ENCODE measurements at places on chromosomes 12 and 14.

GRCh38 chr14:24852312-24853060, 197.5 kb downstream of the STXBP6 start:
- H3K27ac ChIP-seq: no peak overlapping the region
- H3K4me1 ChIP-seq: peaks cover 2% of the 10 kb centered on the region
- H3K36me3 ChIP-seq: no peaks in the 10 kb centered on the region
- no peaks in the 10 kb centered on the region for H3K27me3 ChIP-seq
- no peak for DNase-seq

- H3K4me3 ChIP-seq: peak overlapping the region; percentile 10
- no peaks in the 10 kb centered on the region for H3K4me1 ChIP-seq
- DNase-seq: peak; percentile 72
- no peak overlapping the region for H3K27ac ChIP-seq
- peaks cover 36% of the 10 kb centered on the region for H3K27me3 ChIP-seq
- no peaks in the 10 kb centered on the region for H3K36me3 ChIP-seq
Observed at GRCh38 chr12:27975222-27976136, 2.9 kb upstream of the PTHLH start.

DNA sequence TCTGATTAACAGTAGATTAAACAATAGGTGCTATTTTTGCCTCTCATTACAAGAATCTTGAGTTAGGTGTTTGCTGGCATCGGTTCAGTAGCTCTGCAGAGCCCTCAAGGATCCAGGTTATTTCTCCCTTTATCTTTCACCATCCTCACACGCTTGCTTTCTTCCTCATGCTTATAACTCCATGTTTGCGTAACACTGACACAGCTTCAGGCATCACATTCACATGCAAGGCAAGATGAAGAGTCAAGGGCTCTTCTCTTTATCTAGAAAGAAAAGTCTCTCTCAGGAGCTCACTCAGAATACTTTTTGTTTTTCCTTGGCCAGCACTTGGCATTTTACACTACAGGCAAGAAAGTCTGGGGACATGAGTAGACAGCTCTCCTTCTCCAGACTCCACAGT, 24.2 kb upstream of the PTHLH start:
- no peak for DNase-seq
- H3K4me1 ChIP-seq: no peaks in the 10 kb centered on the region
- H3K36me3 ChIP-seq: no peaks in the 10 kb centered on the region
- H3K27ac ChIP-seq: no peak overlapping the region
- H3K4me3 ChIP-seq: no peak overlapping the region

DNA sequence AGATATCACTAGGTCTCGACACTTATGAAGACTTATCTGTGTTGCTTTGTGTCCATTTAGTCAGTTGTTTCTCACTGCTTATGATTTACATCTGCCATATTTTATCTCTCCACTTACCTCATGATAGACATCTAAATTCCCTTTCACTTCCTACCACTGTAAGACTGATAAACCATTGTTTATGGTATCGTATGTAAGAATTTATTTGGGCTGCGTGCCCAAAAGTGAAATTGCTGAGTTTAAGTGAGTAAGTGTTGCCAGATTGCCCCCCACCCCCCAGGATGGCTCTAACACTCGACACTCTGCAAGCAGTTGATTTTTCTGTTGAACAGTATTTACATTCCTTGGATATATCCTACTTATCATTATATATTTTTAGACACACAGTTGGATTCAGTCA, 69.9 kb upstream of the MON2 start:
- H3K36me3 ChIP-seq: no peaks in the 10 kb centered on the region
- no peaks in the 10 kb centered on the region for H3K27me3 ChIP-seq
- no peak overlapping the region for H3K4me3 ChIP-seq
- H3K4me1 ChIP-seq: no peaks in the 10 kb centered on the region
- DNase-seq: no peak

DNA sequence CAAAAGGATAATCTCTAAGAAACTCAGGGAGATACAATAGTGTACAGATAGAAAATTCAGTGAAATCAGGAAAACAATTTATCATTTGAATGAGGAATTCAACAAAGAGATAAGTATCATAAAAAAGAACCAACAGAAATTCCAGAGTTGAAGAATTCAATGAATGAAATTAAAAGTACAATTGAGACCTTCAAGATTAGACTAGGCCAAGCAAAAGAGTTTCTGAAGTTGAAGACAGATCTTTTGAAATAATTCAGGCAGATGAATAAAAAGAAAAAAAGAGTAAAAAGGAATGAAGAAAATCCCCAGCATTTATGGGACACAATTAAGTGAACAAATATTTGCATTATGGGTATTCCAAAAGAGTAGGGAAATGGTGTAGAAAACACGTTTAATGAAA, 412.6 kb downstream of the TMEM121 start:
- no peak for DNase-seq
- no peaks in the 10 kb centered on the region for H3K36me3 ChIP-seq
- H3K27me3 ChIP-seq: no peaks in the 10 kb centered on the region
- no peaks in the 10 kb centered on the region for H3K4me1 ChIP-seq

DNA sequence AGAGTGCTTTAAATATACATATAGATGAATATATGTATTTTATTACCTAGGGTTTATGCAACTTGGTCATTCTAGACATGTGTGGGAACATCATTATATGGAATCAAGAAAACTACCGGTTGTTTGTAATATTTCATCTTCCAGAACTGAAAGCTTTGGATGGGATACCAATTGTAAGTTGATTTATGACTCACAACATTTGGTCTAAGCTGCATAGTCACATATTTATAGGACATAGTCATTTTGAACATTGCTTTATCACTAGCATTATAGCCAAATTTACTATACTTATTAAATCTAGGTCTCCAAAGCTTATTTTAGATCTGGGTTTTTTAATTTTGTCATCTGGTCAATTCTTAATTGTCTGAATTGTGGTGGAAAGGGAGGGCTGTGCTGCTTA, 83.7 kb upstream of the PCNX4 start:
- H3K4me1 ChIP-seq: no peaks in the 10 kb centered on the region
- no peaks in the 10 kb centered on the region for H3K27me3 ChIP-seq
- H3K36me3 ChIP-seq: no peaks in the 10 kb centered on the region
- H3K4me3 ChIP-seq: no peak overlapping the region
- DNase-seq: no peak

DNA sequence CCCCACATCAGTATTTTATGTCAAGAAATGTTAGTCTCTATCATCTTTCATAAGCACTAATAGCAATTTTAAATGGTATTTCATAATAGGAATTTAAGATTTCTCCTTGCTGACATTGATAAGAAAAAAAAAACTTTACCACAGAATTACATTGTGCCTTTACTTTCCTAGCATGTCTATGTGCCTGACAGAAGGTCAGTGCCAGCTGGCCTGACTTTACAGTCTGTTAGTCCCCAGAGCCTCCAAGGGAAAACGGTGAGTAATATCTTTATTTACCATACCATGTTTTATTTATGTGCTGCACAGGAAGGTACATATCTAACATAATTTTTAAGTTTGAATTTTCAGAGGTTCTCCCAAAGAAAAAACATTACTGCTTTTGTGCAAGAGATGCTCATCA, 152.0 kb upstream of the AEBP2 start:
- no peak overlapping the region for H3K27ac ChIP-seq
- H3K27me3 ChIP-seq: no peaks in the 10 kb centered on the region
- H3K36me3 ChIP-seq: peaks cover 4% of the 10 kb centered on the region
- no peak for DNase-seq
- H3K4me3 ChIP-seq: no peak overlapping the region

DNA sequence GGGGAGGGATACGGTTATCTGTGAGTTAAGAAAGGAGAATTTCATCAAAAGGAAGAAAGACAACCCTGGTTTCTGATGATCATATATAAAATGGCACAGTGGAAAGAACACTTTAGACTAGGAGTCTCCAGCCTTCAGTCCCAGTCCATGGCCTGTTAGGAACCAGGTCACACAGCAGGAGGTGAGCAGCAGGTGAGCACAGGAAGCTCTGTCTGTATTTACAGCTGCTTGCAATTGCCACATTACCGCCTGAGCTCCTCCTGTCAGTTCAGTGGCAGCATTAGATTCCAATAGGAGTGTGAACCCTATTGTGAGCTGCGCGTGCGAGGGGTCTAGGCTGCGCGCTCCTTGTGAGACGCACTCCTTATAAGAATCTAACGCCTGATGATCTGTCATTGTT, 137.9 kb downstream of the BTG1 start:
- H3K36me3 ChIP-seq: no peaks in the 10 kb centered on the region
- H3K4me1 ChIP-seq: no peaks in the 10 kb centered on the region
- no peak overlapping the region for H3K27ac ChIP-seq
- H3K27me3 ChIP-seq: no peaks in the 10 kb centered on the region
- no peak for DNase-seq
- no peak overlapping the region for H3K4me3 ChIP-seq

- H3K27ac ChIP-seq: no peak overlapping the region
- H3K36me3 ChIP-seq: no peaks in the 10 kb centered on the region
- H3K4me1 ChIP-seq: no peaks in the 10 kb centered on the region
- DNase-seq: no peak
- no peak overlapping the region for H3K4me3 ChIP-seq
Observed at GRCh38 chr12:5778821-5779220, 166.2 kb downstream of the ANO2 start.

- no peaks in the 10 kb centered on the region for H3K27me3 ChIP-seq
- DNase-seq: peak; percentile 78
- H3K36me3 ChIP-seq: no peaks in the 10 kb centered on the region
- no peaks in the 10 kb centered on the region for H3K4me1 ChIP-seq
- no peak overlapping the region for H3K27ac ChIP-seq
Observed at GRCh38 chr12:10395390-10395998, 5.7 kb upstream of the KLRK1 start.

GRCh38 chr14:93322929-93323599, 9.8 kb downstream of the BTBD7 start:
- no peak overlapping the region for H3K4me3 ChIP-seq
- H3K4me1 ChIP-seq: peaks cover 2% of the 10 kb centered on the region
- H3K27me3 ChIP-seq: no peaks in the 10 kb centered on the region
- H3K27ac ChIP-seq: no peak overlapping the region
- no peaks in the 10 kb centered on the region for H3K36me3 ChIP-seq
- no peak for DNase-seq

- H3K4me3 ChIP-seq: peak overlapping the region; percentile 93
- H3K27me3 ChIP-seq: no peaks in the 10 kb centered on the region
- H3K4me1 ChIP-seq: peaks cover 12% of the 10 kb centered on the region
- DNase-seq: peak; percentile 61
- peak overlapping the region; percentile 88 for H3K27ac ChIP-seq
Observed at GRCh38 chr14:102593061-102593824, 794 bp downstream of the RCOR1 start.

DNA sequence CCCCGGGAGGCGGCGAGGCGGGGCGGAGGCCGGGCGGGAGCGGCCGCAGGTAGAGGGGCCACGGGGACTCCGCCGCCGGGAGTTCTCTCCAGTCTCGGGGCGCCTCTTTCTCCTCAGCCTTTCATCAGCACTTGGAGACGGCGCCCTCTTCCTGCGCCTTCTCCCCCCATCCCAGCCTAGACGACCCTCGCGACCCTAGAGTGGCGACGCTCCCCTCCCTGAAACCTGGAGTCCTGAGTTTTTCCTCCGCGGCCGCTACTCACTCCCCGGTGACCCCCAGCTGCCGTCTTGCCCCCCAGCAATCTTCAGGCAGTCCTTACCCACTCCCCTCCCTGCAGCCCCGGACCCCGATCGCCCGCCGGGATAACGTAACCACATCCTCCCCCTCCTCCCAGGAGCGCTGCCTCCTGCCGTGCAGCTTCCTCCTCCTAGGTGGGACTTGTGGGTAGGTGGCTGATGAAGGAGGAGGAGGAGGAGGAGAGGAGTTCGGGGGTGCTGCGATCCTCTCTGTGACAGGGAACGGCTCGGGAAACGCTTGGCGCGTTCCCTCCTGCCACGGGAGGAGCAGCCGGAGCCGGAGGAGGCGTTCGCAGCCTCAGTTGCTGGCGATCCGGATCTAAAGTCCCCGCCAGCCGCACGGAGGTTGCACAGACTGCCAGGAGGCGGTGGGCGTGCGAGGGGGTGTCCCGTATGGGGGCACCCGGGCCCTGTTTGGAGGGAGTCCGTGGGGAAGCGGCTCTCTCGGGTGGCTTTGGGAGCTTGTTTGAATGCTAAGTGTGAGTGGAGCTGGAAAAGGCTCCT, 891 bp downstream of the PLEKHA5 start:
- no peaks in the 10 kb centered on the region for H3K4me1 ChIP-seq
- peak overlapping the region; percentile 84 for H3K4me3 ChIP-seq
- no peaks in the 10 kb centered on the region for H3K27me3 ChIP-seq
- no peaks in the 10 kb centered on the region for H3K36me3 ChIP-seq

- no peaks in the 10 kb centered on the region for H3K27me3 ChIP-seq
- peak; percentile 38 for DNase-seq
- H3K4me3 ChIP-seq: no peak overlapping the region
Observed at GRCh38 chr14:64919618-64920017, 5.4 kb downstream of the CHURC1 start.

DNA sequence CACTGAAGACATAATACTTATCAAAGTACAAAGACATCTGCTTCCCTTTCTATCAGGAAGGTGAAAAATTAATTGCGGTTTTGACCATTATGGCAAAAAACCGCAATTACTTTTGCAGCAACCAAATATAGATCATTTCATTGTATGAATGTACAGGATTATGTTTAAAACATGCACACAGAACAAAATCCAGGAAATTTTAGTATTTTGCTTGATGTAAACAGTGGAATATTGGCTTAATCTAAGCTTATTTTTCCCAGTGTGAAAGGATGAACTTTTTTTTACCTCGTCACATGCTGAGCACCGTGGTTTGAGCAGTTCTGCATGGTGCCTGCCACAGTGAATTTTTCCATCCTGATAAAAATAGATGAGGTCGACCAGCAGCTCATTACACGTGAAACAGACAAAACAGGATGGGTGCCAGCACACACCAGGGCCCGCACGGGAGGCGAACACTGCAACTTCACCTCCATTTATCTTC, 121.2 kb downstream of the PRICKLE1 start:
- H3K4me1 ChIP-seq: peaks cover 9% of the 10 kb centered on the region
- H3K27ac ChIP-seq: no peak overlapping the region

- peaks cover 3% of the 10 kb centered on the region for H3K4me1 ChIP-seq
- DNase-seq: no peak
- H3K4me3 ChIP-seq: no peak overlapping the region
- no peaks in the 10 kb centered on the region for H3K27me3 ChIP-seq
Observed at GRCh38 chr12:88182416-88182815, 40.3 kb downstream of the TMTC3 start.

DNA sequence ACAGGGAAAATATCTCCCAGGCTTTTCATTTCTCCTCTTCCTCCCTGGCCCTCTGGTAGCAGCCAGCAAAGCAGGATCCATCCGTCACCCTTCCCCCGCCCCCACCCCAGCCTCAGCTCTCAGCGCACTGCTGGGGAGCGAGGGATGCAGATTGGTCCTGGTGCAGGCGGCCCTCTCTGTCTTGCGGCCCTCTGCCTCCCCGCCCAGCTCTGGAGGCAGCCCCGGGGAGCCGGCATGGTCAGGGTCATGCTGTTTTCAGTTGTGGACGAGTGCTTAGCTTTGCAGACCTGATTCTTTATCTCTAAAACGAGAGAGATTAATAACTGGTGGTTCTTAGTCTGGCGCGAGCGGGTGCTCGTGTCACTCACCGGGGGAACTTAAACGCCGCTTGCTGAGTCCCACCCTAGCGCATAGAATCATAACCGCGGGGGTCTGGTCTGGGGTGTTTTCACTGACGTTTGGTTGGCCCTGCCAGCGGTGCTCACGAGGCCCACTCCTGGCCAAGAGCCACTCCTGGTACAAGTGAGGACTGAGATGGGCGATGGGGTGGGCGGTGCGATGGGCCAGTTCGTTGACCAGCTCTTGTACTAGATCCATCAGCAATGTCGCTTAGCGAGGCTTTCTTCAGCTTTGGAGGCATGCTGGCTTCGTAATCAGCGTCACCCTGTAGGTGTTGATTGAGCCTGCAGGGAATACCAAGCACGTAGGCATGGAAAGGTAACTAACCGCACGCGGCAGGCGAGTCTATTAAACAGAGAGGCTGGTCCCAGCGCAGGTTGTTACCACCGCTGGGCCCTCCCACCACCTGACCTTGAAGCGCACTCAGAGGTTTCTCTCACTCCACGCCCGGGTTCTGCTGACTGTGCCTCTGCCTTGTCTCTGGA, 95.2 kb downstream of the TSPAN9 start:
- no peak overlapping the region for H3K4me3 ChIP-seq
- H3K27ac ChIP-seq: no peak overlapping the region
- H3K27me3 ChIP-seq: no peaks in the 10 kb centered on the region
- peak; percentile 65 for DNase-seq
- peaks cover 21% of the 10 kb centered on the region for H3K4me1 ChIP-seq
